ENCODE measurements at places on chromosomes 7 and 10.

DNA sequence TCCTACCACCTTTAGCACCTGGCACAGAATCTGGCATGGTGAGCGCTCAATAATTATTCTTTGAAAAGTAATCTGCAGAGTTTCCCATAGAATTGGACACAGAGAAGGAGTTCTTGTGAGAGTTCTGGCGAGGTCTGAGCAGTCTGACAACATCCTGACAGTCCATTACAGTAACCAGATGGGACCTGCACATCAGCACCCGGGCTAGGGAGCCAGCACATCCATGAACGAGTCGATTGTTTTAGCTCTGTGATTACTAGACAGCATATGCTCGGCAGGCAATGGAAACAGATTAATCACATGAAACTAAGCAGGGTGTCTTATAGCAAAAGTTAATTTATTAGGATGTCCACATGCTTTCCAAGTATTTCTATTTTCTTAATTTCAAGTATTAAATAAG, 96.7 kb downstream of the SEMA3D start:
- DNase-seq: no peak

DNA sequence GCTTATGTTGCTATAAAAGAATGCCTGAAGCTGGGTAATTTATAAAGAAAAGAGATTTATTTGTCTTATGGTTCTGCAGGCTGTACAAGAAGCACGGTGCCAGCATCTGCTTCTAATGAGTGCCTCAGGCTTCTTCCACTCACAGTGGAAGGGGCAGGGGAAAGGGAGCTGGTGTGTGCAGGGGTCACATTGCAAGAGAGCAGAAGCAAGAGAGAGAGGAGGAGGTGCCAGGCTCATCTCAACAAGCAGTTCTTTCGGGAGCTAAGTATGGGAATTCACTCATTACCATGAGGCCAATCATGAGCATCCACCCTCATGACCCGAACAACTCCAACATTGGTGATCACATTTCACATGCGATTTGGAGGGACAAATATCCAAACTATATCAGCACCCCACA, 17.2 kb upstream of the SLK start:
- no peak for DNase-seq

- no peak for DNase-seq
Observed at GRCh38 chr7:94396596-94396995, 1.9 kb downstream of the COL1A2 start.

GRCh38 chr7:17396692-17397091, 98.2 kb downstream of the AHR start:
- no peak for DNase-seq

- DNase-seq: no peak
Observed at GRCh38 chr7:1223196-1223981, 9.3 kb upstream of the UNCX start.

DNA sequence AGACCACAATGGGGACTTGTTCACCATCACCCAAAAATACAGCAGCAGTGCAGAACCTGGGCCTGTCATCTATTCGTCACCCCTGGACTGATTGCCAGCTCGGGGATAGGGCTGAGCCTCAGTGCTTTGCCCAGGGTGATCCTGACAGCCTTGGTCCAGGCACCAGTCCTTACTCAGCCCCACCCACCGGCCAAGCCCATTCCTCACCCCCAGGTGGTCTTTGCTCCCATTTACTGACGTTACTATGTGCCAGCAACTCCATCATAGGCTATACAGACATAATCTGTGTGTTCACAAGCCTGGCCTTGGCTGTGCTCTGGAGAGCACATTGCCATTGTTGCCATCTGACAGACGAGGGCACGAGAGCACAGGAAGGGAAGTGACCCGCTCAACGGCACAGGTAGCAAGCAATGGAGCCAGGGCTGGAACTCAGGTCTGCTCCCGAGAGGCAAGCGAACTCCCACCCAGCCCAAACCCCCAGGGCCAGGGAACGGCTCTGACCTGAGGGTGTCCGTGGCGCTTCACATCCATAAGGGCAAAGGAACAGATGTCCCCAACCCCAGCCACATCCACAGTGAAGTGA, 6.8 kb downstream of the ATG9B start:
- no peak for DNase-seq

- DNase-seq: no peak
Observed at GRCh38 chr7:2812114-2812487, 32.0 kb downstream of the GNA12 start.

- no peak for DNase-seq
Observed at GRCh38 chr7:151575410-151575809, 55.7 kb upstream of the RHEB start.

Data from stimulated activated CD8-positive, alpha-beta memory T cell treated with anti-CD3 and anti-CD28 coated beads, Interleukin-12 subunit alpha, Interleukin-12 subunit beta, amount 100 ng/mL, for 4 hours (primary cell).